Stimulated activated CD4-positive, alpha-beta T cell treated with anti-CD3 and anti-CD28 coated beads, Interleukin-1b, Interleukin-23, amount 100 ng/mL, for 1 hour (primary cell): ENCODE measurements at places on chromosomes 4 and X.
A peak's percentile ranks its signal among the peaks of the same experiment; 100 is the strongest.

DNA sequence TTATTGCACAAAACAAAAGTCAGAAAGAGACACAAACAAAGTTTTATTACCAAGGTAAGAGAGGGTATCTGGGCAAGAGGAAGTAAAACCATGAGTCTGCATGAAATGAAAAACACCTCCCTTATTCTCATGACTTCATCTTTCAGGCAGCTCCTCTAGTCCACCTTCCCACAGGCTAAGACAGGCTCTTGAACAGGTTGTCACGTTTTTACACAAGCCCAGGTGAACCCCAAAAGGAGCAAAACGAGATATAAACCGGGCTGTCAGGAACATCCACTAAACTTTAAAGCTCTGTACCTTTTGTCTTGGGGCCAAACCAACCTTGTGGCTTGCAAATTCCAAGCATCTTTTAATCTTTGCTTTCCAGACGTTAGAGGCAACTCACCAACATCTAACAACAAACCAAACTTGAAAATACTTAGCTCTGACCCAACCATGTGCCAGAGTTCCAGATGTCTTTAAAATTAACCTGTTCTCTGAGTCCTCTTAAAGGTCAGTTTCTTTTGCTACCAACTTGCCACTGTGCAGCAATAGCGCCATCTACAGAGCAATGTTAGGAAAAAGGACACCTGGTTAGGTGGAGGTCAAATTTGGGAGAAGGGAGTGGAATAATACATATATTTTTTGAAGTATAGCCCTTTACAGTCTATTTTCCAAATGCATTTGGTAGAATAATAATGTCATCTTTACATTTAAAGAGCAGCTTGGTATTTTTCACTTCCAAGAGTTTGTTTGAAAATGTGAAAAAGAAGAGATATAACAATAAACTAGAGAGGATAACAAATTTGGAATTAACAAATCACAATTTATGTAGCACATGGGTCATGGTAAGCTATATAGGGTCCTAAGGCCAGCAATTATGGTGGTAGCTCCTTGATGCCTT is 73.1 kb downstream of the QRFPR start:
- peak; percentile 7 for DNase-seq

GRCh38 chr4:124873361-124874171 is 161.0 kb upstream of the ANKRD50 start:
- DNase-seq = no peak

GRCh38 chr4:105992641-105993305 is 97.5 kb downstream of the NPNT start:
- DNase-seq = no peak

DNA sequence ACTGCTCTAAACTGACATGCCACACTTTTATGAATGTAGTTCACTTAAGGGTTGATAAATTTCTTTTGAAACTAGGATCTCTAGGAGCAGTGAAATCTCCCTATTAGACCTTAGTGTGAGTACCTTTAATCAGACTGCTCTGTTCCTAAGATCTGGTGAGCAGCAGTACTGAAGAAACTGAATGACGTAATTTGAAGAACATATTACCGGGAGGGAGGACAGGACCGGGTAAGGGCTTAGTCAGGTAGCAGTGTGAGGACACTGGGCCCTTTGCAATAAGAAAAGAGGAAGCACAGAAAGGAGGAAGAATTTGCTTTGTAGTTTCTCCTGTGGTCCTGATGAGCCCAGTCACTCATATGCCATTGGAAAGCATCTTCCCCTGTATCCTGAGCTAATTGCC is 255.2 kb downstream of the THOC2 start:
- DNase-seq = no peak

DNA sequence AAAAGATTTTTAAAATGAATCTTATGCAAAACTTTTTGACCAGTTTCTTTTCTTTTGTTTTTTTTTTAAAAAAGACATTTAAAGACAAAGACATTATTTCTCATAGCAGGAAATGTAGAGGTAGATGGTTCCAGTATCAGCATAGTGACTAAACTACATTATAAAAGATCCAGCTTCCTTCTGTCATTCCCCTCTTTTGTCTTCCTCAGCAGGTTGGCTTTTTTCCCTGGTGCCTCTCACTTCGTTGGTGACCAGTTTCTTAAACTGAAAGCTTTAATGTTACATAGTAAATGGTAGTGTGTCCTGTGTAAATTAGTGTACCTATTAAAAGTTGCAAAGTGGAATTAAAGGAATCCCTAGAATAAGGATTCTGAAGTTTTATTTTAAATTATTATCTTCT is 36.1 kb downstream of the DCK start:
- DNase-seq = no peak

DNA sequence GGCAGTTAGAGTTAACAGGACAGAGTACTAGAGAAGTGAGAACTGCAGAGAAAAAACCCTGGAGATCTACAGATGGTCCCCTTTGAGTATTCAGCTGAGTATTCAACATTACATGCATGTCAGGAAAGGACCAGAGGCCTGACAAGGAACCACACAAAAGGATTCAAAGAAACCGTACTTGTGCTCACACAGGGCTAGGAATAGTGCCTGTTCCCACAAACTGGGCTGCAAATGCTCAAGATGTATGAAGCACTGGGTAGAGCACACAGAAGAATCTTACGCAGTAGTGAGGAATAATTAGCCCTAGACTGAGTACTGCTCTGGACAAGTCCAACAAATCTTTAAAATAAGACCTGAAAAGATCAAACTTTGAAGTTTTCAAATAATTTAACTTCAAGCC is 17.6 kb downstream of the PTPN13 start:
- no peak for DNase-seq

GRCh38 chr4:2092669-2093053 is 33.5 kb downstream of the NAT8L start:
- no peak for DNase-seq

DNA sequence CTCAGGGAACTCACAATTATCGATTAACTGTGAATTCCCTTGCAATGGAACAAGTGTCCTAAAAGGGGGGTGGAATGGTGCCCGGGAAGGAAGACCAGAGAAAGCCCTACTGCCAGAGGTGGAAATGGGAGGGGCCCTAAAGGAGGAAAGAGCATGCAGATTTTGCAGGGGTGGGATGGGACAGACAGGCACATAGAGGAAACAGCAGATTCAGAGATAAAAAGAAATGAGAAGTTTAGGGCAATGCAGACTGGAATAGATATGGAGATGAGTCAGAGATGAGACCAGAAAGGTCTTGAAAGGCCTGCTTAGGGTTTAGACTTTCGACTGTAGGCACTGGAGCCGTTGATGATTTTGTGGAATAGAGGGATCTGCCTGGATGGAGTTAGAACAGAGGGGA is 57.4 kb upstream of the PITX2 start:
- no peak for DNase-seq

DNA sequence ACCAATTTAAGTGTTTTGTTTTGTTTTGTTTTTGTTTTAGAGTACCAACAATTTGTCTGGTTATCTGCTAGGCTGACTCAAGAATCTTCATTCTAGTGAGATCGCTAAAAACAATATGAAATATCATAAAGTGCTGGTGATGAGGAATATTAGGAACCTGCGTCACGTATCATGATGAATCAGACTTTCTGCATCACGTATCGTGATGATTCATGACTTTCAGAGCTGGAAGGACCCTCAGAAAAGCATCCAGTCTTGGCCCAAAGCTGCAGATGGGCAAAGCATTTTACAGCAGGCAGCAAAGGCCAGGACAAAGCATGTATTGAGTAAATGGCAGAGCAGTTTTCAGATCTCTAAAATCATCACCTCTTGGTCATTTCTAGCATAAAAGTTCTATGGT is 278.0 kb upstream of the BOD1L1 start:
- no peak for DNase-seq
